Motor neuron (in vitro differentiated cells): ENCODE measurements at places on chromosomes 6 and 20. TPM values are rescaled to one million over a fixed set of nuclear protein-coding genes. Genes with fewer than 3 reads are reported as not detected.
A peak's percentile ranks its signal among the peaks of the same experiment; 100 is the strongest.

GRCh38 chr6:161094955-161095354, 103.4 kb downstream of the MAP3K4 start:
- ATAC-seq = peak; percentile 40

GRCh38 chr6:85580118-85580877, 13.4 kb downstream of the SNX14 start:
- no peak for ATAC-seq

DNA sequence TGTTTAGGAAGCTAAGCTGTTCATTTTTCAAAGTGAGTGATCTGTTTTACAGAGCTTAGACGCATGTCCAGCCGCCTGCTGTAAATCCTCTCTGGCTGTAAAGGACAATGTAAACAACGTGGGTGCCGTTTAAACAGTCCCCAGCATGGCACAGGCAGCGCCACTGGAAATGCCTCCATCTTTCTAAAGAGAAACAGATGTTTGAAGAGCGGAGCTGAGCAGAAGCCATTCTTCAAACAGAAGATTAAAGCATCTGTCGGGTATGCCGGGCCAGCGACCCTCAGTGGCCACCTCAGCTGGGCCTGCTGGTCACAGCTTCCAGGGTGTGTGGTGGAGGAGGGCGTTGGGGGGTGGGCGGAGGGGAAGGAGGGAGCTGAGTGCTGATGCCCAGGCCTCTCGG, 138.6 kb downstream of the ERMARD start:
- no peak for ATAC-seq

The SLC23A2 gene
- 12.4 TPM in 2 replicates for total RNA-seq

GRCh38 chr6:155174576-155175211, 89.1 kb upstream of the CLDN20 start:
- ATAC-seq = peak; percentile 70

The CST2 gene
- 1.4 and 1.6 TPM in 2 replicates for total RNA-seq

GRCh38 chr6:56025795-56026194, 150.4 kb upstream of the BMP5 start:
- no peak for ATAC-seq

The FAM184A gene
- 22.3 and 26.7 TPM in 2 replicates for total RNA-seq

DNA sequence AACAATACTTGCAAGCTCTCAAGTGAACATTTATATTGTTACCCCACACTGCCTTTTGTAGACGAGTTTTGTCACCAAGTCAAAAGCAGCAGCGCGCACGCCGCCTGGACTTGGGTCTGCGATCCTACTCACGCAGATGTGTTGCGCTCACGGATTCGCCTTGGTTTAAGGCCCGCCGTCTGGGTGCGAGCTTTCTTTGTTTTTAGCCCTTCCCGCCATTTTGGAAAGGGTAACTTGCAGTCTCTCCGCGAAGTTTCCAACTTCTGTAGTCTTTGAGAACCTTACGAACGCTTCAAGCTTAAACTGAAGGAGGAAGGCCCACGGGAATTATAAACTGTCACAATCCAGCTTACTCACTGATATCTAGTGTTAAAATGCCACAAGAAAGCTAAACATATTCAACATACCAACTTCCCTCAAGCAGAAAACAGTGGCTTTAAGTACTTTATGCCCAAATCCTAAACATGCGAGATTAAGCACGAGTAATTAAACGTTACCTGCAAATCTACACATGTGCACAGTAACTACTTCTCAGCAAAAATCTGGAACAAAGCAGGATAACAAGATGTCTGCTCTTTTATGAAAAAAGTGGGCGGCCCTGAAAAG, 80.4 kb upstream of the BTN3A2 start:
- no peak for ATAC-seq

The NTSR1 gene
- 0.23 and 0.52 TPM in 2 replicates for total RNA-seq

The KCNG1 gene
- total RNA-seq = 7.2 and 9.6 TPM in 2 replicates

DNA sequence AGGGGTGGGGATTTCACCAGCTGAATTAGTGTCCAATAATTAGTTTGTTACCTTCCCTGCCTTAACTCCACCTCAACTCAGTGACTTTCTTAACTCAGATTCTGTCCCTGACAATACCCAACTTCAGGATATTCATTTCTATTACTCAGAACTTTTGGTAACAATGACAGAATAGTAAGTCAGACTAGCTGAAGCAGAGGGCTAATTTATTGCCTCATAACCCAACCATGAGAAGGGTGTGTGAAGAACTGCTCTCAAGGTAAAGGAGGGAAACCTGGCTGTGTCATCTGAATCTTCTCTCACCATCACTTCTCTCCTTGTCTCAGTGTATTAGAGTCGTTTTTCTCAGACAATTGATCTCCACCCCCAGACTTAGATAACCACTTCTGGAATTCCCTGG, 1.2 kb upstream of the PI3 start:
- ATAC-seq = no peak

The MROH8 gene
- 4.8 and 5.8 TPM in 2 replicates for total RNA-seq

- no peak for ATAC-seq
These were observed 566.8 kb downstream of the TFAP2A start for GRCh38 chr6:9848094-9848493.

The SLC24A3 gene
- total RNA-seq = 0.13 and 1.2 TPM in 2 replicates

- peak; percentile 92 for ATAC-seq
These were observed at the start of gene PRIM2 for GRCh38 chr6:57317060-57317943. Gene PRIM2, plus strand, starts transcription at chr6:57317630. Its CDS starts 816 bp downstream, at chr6:57318446.

DNA sequence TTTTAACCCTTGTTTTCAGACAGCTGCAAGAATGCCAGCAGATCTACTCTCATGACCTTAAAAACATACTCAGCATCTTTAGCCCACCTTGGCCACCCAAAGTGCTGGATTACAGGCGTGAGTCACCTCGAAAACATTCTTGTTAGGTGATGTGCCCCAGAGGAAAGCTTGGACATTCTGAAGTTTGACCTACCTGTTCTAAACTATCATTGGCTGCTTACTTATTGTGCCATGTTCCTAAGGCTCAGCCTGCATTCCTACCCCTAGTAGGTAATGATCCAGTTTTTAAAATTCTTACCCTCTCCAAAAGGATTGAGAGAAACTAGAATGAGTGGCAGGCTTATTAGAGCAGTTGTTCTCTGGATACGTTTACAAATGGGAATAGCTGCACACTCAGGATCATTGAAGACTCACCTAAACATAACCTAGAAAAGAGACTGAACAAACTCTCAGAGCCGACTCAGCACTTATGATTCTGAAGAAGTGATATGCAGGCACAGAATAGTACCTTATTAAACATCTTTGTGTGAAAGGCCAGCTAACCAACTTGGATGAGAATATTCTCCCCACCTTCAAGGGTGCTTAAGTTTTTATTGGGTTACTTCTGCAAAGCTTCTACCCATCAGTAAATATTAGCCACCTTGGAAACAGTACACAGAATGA, 362.1 kb downstream of the NRN1 start:
- no peak for ATAC-seq
